NCI-H1417 (cell line): ENCODE measurements at places on chromosomes 13 and 19.
A peak's percentile ranks its signal among the peaks of the same experiment; 100 is the strongest.

DNA sequence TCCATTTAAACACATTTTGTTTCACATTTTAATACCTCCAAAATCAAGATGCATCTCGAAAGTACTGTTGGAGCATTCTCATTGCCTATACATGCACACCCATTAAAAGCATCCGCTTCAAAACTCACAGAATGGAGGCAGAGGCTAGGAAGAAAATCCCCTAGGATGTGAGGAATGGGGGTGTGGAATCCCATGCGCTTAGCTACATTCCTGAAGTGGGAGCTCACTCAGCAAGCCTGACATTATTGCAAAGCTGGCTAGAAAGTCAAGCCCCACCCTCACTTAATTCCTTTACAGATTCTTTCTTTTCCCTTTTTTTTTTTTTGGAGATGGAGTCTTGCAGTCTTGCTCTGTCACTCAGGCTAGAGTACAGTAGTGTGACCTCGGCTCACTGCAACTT, 4.6 kb upstream of the FAM32A start:
- DNase-seq = no peak

GRCh38 chr19:2507109-2507508, 31.2 kb downstream of the GADD45B start:
- DNase-seq = peak; percentile 72

- DNase-seq = no peak
These were observed 134.0 kb downstream of the COG6 start for GRCh38 chr13:39789451-39789850.

- no peak for DNase-seq
These were observed 272.0 kb downstream of the FOXO1 start for GRCh38 chr13:40394304-40394985.

DNA sequence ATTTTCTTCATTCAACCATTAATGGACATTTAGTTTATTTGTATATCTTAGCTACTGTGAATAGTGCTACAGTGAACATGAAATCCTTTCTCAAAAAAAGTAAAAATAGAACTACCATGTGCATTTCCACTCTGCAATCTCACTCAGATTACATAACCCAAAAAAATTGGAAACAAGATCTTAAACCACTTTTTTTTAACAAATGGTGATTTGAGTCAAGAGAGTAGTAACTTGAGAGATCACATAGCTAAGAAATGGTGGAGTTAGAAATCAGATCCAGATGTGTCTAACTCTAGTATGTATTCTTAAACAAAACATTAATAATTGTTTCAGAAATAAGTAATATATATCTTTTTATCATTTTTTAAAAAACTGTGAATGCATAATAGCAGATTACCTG, 318.3 kb upstream of the SGCG start:
- DNase-seq = no peak

- no peak for DNase-seq
These were observed 1.4 kb upstream of the CERS1 start for GRCh38 chr19:18897094-18898029.

DNA sequence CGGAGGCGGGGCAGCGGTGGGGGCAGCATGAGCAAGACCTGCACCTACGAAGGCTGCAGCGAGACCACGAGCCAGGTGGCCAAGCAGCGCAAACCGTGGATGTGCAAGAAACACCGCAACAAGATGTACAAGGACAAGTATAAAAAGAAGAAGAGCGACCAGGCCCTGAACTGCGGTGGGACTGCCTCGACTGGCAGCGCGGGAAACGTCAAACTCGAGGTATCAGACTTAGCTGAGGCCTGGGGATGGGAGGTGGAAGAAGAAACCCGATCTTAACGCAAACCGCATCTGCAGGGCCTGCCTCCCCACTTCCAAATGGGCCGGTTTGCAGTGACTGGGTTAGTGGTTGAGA, 693 bp downstream of the RFXAP start:
- DNase-seq = no peak

DNA sequence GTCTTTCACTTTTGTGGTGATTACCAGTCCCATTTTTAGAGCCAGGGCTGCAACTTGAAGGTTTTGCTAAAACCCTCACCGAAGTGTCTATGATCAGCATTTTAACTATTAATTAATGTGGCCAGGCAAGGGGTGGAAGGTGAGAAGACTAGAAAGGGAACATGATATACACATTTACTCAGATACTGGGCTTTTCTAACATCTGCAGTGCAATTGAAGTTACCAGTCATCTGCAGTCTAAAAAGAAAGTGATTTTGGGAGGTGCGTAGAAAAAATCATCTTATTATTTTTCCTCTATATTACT, 481 bp downstream of the ALOX5AP start:
- no peak for DNase-seq

DNA sequence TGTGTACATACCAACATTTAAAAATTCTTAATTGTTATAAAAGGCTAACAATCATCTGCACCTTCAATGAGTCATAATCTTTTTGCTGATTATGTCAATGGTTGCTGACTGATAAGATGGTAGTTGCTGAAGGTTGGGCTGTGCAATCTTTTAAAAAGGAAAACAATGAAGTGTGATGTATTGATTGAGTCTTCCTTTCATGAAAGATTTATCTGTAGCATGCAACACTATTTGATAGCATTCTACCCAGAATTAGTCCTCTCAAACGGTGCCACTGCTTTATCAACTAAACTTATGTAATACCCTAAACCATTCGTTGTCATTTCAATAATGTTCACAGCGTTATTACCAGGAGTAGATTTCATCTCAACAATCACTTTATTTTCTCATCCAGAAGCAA, 2360.6 kb downstream of the PCDH9 start:
- DNase-seq = no peak

- no peak for DNase-seq
These were observed 2.6 kb downstream of the ACSBG2 start for GRCh38 chr19:6138066-6138465.

GRCh38 chr13:31461923-31462322, 262.1 kb downstream of the B3GLCT start:
- no peak for DNase-seq

GRCh38 chr19:4108767-4109625, 14.9 kb downstream of the MAP2K2 start:
- DNase-seq = no peak

DNA sequence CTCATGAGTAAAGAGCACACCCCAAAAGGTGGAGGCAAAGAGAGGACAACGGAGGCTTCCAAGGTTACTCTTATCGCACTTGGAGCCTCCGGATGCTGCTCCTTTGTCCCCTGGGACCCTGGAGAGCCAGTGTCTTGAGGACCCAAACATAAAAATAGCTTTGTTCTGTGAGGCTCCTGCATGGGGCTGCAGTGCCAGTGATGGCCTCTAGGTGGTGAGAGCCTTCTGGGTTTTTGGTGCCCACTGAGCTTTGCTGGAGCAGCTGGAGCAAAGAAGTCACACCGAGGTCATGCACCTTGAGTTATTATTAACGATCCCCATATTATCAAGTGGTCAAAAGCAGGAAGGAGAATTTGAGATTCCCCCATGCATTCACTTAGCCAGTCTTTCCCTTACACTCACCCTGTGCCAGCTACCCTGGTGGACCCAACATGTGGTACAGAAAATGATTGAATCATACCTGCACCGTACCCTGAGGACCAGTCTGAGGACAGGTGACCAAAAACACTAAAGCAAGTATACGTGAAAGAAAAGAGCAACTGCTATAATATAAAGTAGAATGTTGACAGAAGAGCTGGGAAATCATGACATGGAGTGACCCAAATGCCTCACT, 41.5 kb downstream of the ZNF682 start:
- no peak for DNase-seq

DNA sequence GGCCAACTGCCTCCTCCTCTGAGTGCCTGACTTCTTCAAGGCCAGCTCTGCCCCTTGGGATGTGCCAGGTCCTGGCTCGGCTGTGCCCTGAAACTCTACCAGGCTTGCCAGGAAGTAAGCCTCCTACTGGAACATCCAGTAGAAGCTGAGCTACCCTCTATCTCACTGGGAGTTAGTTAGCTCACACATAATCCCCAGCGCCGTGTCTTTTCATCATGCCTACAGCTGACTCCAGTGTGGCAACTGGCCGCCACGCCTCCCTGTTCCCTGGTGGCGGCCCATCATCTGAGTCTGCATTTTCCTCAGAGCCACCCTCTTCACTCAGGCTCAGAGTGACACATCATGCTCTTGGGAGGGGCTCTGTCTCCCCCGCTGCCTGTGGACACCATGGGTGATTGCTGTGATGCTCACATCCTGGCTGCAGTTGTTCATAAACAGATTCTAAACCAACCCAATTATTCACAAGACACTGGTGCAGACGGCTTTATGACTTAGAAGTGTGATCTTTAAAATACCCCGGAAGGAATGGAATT, 131.9 kb upstream of the IRS2 start:
- no peak for DNase-seq

DNA sequence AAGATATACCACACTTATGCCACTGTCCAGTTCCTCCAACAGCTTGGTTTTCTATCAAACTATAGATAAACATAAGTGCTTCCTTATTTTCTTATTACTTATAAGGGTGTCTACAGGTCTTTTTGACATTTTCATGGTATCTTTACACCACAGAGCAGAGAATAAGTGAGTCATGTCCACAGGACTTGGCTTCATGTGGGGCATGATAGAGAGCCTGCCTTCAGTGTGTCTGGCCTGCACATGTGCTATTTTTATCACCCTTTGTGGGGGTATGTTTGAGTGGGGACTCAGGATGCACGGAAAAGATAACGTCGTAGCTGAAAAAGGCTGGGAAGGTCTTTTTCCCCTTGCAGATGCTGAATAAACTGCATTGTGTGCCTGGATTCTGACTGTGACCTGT, 8.1 kb upstream of the STOML3 start:
- DNase-seq = no peak

DNA sequence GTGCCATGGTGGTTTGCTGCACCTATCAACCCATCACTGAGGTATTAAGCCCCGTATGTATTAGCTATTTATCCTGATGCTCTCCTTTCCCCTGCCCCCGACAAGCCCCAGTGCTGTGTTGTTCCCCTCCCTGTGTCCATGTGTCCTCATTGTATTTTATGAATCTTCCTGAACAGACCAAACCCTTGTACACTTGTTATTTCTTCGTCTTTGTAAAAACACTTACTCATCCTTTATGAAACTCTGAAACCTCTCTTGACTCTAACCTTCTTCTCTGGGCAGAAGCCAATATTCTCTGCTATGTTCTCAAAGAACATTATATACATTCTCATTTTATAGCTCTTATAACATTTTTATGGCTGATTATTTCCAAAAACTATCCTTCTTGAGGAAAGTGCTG, 746.9 kb downstream of the EFNB2 start:
- DNase-seq = no peak

DNA sequence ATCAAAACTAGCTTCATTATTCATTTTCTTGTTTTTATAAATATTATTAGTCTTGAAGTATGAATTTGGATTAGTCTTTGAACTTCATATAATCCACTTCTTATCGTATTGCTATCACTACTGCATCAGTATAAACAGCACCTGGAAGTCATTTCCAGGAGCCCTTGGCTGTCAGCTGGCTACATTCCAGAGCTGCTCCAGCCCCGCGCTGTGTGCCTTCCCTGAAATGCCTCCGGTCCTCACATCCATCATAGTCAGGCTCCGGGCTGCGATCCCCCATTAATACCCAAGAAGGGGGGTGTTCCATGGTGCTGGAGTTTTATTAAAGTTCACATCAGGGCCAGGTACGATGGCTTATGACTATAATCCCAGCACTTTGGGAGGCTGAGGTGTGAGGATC, 124.3 kb upstream of the GJB6 start:
- DNase-seq = no peak

GRCh38 chr13:44786756-44787155, 202.5 kb downstream of the NUFIP1 start:
- no peak for DNase-seq

GRCh38 chr19:47284324-47284899, 9.7 kb downstream of the INAFM1 start:
- DNase-seq = peak; percentile 7

- DNase-seq = no peak
These were observed 135.7 kb upstream of the SERP2 start for GRCh38 chr13:44237881-44238421.

GRCh38 chr13:40283666-40284065, 382.8 kb downstream of the FOXO1 start:
- DNase-seq = no peak

GRCh38 chr13:74191410-74191809, 57.2 kb upstream of the KLF12 start:
- peak; percentile 22 for DNase-seq

- peak; percentile 6 for DNase-seq
These were observed 45.6 kb upstream of the UBE2L5 start for GRCh38 chr13:30376426-30377311.

- DNase-seq = no peak
These were observed 114.2 kb upstream of the RXFP2 start for GRCh38 chr13:31625115-31625514.

- no peak for DNase-seq
These were observed 13.1 kb upstream of the PDE4C start for GRCh38 chr19:18239303-18239702.

- DNase-seq = no peak
These were observed 17.9 kb downstream of the TFDP1 start for GRCh38 chr13:113602291-113602988.
